Choroid plexus epithelial cell (primary cell): ENCODE measurements at places on chromosomes 6 and 20.

- no peak for DNase-seq
These were observed 7.6 kb upstream of the SYNDIG1 start for GRCh38 chr20:24461848-24462247.

- DNase-seq = no peak
These were observed 224.5 kb downstream of the FOXC1 start for GRCh38 chr6:1834207-1834606.

DNA sequence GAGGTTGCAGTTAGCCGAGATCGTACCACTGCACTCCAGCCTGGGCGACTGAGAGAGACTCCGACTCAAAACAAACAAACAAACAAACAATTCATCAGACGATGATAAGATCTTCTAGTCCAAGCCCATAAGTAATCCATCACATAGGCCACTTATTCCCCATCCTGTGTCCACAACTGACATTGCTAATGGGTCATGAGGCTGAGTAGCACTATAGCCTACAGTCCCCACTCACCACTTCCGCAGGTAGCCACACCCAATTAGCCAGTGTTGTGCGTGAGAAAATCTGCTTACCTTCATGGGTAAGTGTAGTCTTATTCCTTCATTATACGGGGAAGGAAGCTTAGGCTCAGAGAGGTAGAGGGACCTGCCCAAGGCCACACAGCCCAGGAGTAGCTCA lies 13.1 kb downstream of the JPH2 start:
- no peak for DNase-seq

- no peak for DNase-seq
These were observed 215.0 kb downstream of the SYNDIG1 start for GRCh38 chr20:24684421-24684871.

DNA sequence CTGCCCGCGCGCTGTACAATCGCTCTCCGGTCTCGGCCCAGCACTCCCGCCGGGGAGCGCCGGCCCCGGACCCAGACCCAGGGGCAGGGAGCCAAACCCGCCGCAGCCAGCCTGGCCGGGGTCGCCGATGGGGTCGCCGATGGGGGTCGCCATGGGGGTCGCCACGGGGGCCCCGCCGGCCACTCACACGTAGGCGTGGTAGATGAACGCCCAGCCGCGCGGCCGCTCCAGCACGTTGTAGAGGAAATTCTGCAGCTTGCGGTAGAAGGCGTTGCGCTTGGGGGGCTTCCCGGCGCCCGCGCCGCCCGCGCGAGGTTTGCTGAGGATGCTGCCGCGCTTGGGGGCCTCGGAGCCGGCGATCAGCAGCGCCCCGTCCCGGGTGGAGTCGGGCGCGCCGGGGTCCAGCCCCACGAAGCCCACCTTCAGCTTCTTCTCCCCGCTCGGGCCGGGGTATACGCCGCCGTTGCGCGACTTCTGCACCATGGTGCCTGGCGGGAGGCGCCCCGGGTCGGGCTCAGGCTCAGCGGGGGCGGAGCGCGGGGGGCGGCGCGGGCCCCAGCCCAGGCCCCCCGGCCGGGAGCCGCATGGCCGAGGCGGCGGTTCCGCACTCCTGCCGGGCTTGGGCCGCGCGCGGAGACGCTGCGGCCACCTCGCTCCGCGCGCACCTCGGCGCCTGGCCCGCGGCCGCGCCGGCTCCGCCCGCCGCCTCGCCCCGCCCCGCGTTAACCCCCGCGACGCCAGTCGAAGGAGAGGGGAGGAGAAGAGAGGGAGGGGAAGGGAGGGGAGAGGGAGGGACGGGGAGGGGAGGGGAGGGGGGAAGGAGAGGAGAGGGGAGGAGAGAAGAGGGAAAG lies at the start of gene KCNQ2:
Gene KCNQ2, minus strand, starts transcription at position 675 of the 851 bp plus-strand sequence. Its CDS starts 192 bp downstream, at position 483.
- no peak for DNase-seq

GRCh38 chr6:132612449-132613108 lies 11.5 kb downstream of the TAAR2 start:
- no peak for DNase-seq

- DNase-seq = peak; percentile 66
These were observed 58.3 kb downstream of the COL12A1 start for GRCh38 chr6:75147512-75147911.

GRCh38 chr6:8149350-8149749 lies 47.0 kb upstream of the EEF1E1 start:
- no peak for DNase-seq

- no peak for DNase-seq
These were observed 195.6 kb downstream of the PREX1 start for GRCh38 chr20:48632017-48632824.

DNA sequence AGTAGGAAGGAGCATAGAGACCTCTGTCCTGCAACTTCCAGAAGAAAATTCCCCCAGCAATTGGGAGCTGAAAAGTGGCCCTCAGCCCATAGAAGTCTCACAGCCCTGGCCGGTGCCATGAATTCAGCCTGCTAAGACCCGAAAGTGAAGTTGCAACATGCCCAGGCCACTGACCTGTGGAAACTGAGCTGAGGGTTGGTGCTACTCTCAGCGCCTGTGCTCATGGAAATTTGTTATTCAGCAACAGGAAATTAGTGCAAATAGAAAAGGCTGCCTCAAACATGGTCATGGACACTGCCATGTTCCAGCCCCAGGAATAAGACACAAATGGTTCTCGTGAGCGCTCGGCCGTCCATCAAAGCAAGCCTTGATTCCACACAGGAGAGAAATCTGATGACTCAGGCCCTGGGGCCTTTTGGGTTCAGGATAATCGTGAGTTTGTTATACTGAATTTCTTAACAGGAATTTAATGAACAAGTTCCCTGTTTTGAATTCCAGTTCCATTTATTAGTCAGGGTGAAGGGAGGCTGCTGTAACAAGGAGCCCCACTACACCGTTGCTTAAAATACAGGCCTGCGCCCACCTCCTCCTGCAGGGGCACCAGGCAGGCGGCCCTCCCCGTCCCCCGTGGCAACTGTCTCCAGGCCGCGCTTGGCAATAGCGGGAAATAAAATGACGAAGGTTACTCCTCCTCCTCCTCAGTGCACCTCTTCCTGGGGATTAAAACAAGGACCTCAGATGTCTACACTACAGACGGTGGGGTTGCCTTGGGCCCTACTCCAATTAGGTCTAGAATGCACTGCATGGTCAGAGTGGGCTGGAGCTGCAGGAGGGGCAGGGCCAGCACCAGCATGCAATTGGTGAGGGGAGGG lies 152.9 kb downstream of the ERMARD start:
- no peak for DNase-seq

- no peak for DNase-seq
These were observed 2.2 kb downstream of the SRSF3 start for GRCh38 chr6:36596356-36596755.

DNA sequence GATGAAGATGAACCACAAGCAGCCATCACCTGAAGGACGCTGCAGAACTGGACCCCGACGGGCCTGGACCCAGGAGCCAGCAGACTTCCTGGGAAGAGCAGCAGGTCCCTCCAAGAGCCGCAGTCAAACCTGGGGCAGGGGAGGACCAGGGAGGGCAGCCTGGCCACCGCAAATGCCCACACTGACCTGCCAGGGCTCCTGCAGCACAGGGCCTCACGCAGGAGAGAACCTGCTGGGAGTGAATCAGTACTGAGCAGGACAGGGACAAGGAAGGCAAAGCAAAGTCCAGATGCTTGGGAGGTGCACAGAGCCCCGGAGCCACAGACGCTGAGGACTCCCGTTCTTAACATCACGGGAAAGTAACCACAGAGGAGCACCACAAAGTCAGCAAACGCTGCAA lies 75.2 kb downstream of the TAF4 start:
- DNase-seq = no peak

DNA sequence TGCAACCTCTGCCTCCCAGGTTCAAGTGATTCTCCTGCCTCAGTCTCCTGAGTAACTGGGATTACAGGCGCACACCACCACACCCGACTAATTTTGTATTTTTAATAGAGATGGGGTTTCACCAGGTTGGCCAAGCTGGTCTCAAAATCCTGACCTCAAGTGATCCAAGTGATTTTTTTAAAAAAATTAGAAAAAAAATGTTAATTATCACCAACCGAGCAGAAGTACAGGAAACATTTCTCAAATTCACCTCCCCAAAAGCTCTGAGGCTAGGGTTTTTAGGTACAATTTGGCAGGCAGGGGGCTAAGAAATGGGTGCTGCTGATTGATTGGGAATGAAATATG lies 14.9 kb upstream of the SLC22A16 start:
- no peak for DNase-seq

DNA sequence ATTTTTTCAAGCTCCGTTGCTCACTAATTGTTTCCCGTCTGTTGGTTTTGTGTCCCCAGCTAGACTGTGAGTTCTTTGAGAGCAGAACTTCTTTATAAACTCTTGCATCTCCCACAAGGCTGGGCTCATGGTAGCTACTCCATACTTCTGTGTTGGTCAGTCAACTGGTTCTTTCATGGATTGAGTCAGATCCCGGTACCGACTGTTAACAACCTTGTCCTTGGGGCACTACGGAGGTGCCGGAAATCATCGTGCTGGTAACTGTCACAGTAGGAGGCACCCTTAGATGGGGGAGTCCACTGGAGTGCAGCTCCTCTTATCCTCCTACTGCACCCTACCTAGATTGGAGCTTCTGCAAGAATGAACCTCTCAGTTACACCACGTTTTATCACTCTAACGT lies 8.6 kb upstream of the STX16 start:
- no peak for DNase-seq

- DNase-seq = peak; percentile 17
These were observed 137.5 kb upstream of the BACH2 start for GRCh38 chr6:90434094-90434493.

DNA sequence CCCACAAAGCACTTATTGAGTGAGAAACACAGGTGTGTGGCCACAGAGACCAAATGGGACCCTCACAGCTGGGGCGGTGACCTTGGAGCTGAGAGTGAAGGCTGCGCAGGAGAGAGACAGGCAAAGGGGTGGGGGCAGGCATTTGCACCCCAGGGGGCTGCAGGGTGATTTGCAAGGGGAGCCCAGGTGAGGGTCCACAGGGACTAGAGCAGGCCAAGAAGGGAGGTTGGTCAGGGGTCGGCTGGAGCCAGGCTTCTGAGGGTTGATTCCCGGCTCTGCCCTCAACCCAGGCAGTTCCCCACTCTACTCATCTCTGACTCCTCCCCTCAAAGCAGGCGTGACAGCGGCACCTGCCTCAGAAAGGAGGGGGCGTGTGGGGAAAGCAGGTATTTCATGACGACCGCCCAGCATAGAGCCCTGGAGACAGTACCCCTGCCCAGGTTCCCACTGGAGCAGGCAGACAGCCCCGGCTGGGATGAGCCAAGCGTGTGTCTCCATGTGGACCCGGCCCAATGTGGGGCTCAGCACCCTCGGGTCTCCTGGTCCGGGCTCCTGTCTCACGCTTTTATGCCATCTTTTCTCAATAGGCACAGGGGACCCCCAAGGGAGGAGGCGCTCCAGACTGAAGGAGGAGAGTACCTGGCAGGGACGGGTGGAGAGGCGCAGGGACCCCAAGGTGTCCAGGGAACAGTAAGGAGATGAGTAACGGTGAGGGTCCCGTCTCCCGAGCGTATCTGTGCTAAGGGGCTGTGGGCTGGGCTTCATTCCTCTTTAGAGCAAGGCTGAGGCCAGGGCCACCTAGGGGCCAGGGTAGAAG lies 3.1 kb upstream of the MRGBP start:
- no peak for DNase-seq

DNA sequence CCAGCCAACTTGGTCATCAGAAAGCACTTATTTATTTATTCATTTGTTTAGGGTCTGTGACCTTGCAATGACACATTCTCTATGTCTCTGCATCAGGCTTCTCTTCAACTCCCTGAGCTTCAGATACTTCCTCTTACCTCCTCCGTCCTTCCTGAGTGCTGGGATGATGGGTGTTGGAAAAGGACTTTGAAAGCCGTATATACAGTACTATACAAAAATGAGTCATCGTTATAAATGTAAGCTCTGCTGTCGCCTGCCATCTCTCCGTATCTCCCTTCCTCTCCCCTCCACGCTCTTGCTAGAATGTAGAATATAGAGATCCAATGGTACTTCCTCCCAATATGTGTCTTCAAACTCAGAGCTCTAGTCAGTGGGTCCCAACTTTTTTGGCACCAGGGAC lies 91.9 kb upstream of the SALL4 start:
- DNase-seq = no peak

DNA sequence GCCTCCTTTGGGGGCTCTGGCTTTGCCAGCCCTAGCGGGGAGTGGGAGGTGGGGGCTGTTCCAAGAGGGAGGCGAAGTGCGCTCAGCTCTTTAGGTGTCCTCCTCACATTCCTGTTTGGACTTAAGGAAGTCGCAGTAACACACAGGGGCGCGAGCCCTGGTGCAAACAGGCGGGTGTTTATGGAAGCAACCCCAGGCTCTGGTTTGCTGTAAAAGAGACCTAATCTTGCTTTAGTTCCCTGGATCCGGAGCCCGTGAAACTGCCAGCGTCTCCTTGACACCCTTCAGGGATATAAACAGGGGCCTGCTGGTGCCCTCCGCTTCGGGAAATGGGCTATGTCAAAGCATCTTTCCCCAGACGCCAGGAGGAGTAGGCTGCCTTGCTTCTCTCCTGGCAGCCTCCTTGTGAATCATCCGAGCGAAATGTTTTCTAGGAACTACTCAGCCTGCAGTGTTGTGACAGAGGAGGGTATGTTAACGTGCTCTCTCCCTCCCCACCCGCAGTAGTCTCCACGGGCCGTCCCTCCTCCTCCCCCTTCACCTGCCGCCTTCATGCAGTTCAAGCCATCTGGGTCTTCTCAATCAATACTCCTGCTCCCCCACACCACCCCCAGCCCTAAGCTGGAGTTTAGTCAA lies 168.0 kb upstream of the LRFN2 start:
- peak; percentile 34 for DNase-seq

GRCh38 chr6:85049282-85049681 lies 284.9 kb upstream of the TBX18 start:
- DNase-seq = no peak

GRCh38 chr20:58702161-58702510 lies 9.5 kb downstream of the NPEPL1 start:
- no peak for DNase-seq

- no peak for DNase-seq
These were observed 16.8 kb upstream of the RBM38 start for GRCh38 chr20:57374343-57374930.

DNA sequence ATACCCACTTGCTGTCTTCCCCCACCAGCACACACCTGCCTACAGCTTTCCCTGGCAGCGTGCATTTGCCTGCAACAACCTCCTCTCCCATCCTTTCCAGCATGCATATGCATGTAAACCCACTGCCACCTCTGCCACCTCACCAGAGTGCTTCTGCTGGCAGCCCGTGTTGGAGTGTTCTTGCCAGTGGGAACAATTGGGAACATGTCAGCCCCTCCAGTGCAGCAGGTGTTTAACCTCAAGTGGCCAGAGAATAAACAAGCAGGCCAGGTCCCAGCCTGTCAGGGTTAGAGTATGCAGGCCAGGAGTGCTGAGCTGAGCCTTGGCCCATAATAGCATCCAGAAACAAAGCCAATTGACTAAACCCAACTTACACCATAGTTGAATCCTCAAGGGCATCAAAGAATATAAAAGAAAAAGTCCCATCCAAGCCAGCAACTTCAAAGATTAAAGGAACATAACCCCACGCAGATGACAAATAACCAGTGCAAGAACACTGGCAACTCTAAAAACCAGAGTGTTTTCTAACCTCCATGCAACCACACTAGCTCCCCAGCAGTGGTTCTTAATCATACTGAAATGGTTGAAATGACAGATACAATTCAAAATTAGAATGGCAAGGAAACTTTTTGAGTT lies 1212.1 kb upstream of the CITED2 start:
- no peak for DNase-seq
